ENCODE measurements at places on chromosomes 12 and 14. TPM values are rescaled to one million over a fixed set of nuclear protein-coding genes. Genes with fewer than 3 reads are reported as not detected.

The SYCP3 gene
- 14.0 TPM for total RNA-seq

DNA sequence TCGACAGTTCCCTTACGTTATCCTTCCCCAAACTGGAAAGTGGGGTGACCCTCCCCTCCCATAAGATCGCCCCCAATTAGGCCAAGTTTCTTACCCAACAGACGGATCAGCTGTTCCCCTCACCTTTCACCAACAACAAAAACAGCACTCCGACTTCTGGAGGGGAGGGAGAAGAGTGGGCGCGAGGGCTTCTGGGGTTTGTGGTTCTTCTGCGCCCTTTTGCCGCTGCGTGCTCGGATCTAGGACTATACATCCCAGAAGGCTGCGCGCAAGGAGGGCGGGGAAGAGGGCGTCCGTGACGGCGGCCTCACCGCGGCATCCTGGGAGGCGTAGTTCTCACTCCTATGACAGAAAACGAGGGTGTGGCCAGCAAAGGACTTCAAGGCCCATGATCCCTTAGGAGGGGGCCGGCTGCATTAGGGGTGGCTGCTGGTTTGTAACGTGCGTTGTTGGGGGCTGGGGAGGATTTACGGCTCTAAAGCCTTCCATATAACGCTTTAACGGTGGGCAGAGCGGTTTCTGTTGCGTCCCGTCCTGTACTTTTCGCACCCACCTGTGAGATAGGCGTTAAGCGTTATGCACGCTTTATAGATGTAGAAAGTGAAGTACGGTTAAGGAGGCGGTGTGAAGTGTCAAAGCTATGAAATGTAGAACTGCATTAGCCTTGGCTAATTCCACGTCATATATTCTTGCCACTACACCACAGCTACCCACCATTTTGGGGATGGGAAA, at the start of gene CALCOCO1:
CALCOCO1 (minus strand) TSS at position 143 of the 732 bp plus-strand sequence. CDS start 2,210 bp downstream, outside the sequence.
- H3K27ac ChIP-seq = peak within 1 kb of the TSS; percentile 62
- H3K27me3 ChIP-seq = no peaks in the 10 kb centered on the region
- no peaks in the 10 kb centered on the region for H3K4me1 ChIP-seq
- no peaks in the 10 kb centered on the region for H3K36me3 ChIP-seq
- peak; percentile 98 for DNase-seq

The PLXNC1 gene
- total RNA-seq = 2.7 TPM

DNA sequence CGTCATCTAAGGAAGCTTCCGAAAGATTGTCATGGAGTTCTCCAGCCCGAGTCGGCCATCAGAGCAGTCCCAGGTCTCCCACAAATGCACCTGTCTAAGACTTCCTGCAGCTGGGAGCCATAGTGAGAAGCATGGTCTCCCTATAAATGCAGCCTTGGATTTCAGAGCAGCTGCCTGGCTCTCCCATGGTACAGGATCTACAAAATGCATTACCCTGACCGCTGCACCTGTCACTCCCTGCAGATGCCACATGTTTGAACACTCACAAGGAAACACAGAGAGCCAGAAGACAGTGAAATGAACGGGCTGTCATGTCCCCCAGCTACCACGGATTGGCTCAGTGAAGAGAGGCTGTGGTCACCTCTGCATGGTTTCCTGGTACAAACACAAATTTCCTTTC, 702.7 kb downstream of the MED13L start:
- no peak overlapping the region for H3K27ac ChIP-seq
- no peaks in the 10 kb centered on the region for H3K4me1 ChIP-seq
- no peak overlapping the region for H3K4me3 ChIP-seq
- no peaks in the 10 kb centered on the region for H3K36me3 ChIP-seq
- H3K27me3 ChIP-seq = no peaks in the 10 kb centered on the region
- no peak for DNase-seq

The PLEKHG7 gene
- 1.4 TPM for total RNA-seq

DNA sequence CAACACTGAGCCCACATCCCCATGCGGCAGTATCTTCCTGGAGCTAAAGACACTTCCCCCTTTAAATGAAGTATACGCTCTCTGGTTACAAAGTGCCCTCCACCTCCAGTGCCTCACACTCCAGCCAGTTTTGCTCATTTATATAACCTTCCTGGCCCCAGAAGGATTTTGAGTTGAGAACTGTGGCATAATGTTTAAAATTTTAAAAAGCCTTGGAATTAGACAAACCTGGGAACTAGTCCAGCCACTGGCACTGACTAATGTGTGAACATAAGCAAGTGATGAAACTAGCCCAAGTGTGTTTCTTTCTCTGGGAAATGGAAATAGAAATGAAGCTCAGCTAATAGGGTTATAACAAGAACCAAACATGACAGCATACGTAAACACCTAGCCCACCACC, 723.7 kb upstream of the USP15 start:
- H3K4me3 ChIP-seq = no peak overlapping the region
- no peaks in the 10 kb centered on the region for H3K36me3 ChIP-seq
- H3K27me3 ChIP-seq = no peaks in the 10 kb centered on the region
- no peaks in the 10 kb centered on the region for H3K4me1 ChIP-seq

- H3K4me3 ChIP-seq = no peak overlapping the region
- no peaks in the 10 kb centered on the region for H3K27me3 ChIP-seq
- no peaks in the 10 kb centered on the region for H3K36me3 ChIP-seq
- H3K4me1 ChIP-seq = no peaks in the 10 kb centered on the region
- no peak for DNase-seq
Observed at GRCh38 chr12:9404469-9405260, 196.5 kb upstream of the PZP start.

The PMCH gene
- not detected for total RNA-seq

The KRT72 gene
- total RNA-seq = not detected

DNA sequence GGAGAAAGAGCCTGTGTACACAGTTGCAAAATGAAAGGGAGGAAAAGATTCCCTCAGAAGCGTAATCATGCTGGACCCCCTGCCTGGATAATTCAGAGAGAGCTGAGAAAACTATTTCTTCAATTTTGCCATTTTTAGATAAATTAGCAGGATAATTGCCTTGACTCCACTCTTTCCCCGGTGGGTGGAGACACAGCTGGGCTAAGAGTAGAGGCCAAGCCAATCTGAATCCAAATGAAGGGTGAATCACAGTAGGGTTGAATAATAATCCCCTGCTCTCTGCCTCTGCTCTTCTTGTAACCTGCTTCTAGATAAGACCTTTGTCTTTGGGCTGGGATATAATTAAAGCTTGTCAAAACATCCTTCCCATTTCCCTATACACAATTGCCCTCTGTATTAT, 150.1 kb downstream of the CAPZA3 start:
- H3K27me3 ChIP-seq = no peaks in the 10 kb centered on the region
- no peak overlapping the region for H3K4me3 ChIP-seq
- H3K4me1 ChIP-seq = no peaks in the 10 kb centered on the region

The CLMN gene
- total RNA-seq = 39.3 TPM

GRCh38 chr12:31324845-31325523, 966 bp downstream of the SINHCAF start:
- peak; percentile 59 for DNase-seq
- no peaks in the 10 kb centered on the region for H3K27me3 ChIP-seq
- H3K4me1 ChIP-seq = no peaks in the 10 kb centered on the region
- no peaks in the 10 kb centered on the region for H3K36me3 ChIP-seq
- H3K27ac ChIP-seq = peak overlapping the region; percentile 92

DNA sequence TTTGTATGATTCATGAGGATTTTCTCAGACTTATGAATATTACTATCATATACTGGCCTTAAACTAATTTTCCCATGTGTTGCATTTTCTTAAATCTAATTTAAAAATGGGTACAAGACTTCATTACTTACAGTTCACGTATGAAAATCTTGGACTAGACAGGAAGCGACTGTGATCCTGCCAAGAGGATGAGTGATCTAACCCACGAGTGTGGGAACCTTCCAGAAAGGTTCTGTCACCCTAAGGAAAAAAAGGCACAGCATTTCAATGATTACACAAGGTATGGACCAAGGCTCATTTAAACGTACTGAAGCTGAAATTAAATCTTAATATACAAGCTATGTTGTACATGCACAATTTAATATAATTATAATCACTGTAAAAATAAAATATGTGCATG, 293.5 kb upstream of the DIO2 start:
- H3K4me3 ChIP-seq = no peak overlapping the region
- DNase-seq = no peak
- H3K27ac ChIP-seq = no peak overlapping the region
- H3K36me3 ChIP-seq = no peaks in the 10 kb centered on the region
- no peaks in the 10 kb centered on the region for H3K27me3 ChIP-seq

The SIX6 gene
- total RNA-seq = 0.28 TPM

GRCh38 chr12:68013181-68013580, 23.9 kb downstream of the IFNG-AS1 start:
- no peak overlapping the region for H3K27ac ChIP-seq
- no peak for DNase-seq
- H3K4me3 ChIP-seq = no peak overlapping the region
- no peaks in the 10 kb centered on the region for H3K36me3 ChIP-seq
- H3K27me3 ChIP-seq = no peaks in the 10 kb centered on the region
- H3K4me1 ChIP-seq = no peaks in the 10 kb centered on the region

The LRTM2 gene
- not detected for total RNA-seq

DNA sequence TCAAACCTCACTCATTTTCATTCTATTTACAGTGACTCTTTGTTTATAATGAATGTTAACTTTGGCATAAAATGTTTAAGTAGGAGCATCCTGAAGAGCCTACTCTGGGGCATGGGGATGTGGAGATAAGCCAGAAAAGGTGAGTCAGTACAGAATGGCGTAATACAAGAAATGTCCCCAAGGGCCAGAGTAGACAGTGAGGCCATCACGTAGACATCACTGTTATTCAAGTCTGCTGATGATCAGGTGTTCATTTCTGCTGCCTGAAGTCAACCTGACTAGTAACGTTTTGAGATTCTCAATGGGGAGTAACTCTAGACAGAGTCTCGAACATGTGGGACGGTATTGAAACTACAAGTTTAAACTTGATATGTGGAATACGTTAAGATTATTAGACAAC, 47.6 kb upstream of the PKP2 start:
- H3K36me3 ChIP-seq = no peaks in the 10 kb centered on the region
- no peaks in the 10 kb centered on the region for H3K4me1 ChIP-seq
- no peaks in the 10 kb centered on the region for H3K27me3 ChIP-seq
- no peak overlapping the region for H3K27ac ChIP-seq
- H3K4me3 ChIP-seq = no peak overlapping the region

The ANKRD9 gene
- 81.5 TPM for total RNA-seq

GRCh38 chr14:24235804-24236688, 3.3 kb downstream of the GMPR2 start:
- H3K4me3 ChIP-seq = no peak overlapping the region
- no peak for DNase-seq
- peaks cover 6% of the 10 kb centered on the region for H3K36me3 ChIP-seq
- no peaks in the 10 kb centered on the region for H3K27me3 ChIP-seq
- H3K4me1 ChIP-seq = peaks cover 21% of the 10 kb centered on the region

The LMNTD1 gene
- total RNA-seq = 3.5 TPM

DNA sequence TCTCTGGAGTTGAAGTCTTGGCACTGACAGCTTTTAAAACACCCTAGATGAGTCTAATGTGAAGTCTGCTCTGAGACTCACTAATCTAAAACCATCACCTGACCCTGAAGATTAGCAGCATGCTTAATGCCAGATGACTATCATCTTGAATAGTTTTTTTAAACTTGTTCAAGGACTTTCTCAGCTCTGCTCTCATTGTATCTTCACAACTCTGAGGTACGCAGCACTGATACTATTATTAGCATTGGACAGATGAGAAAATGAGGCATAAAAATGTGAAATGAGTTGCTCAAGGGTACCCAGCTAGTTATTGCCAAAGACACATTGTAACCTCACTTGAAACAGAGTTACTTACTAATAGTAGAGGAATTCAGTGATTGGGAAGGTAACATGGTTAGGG, 4.8 kb downstream of the SLC38A1 start:
- H3K27ac ChIP-seq = no peak overlapping the region
- H3K4me1 ChIP-seq = no peaks in the 10 kb centered on the region
- DNase-seq = no peak
- no peak overlapping the region for H3K4me3 ChIP-seq

The PRIM1 gene
- 9.0 TPM for total RNA-seq

DNA sequence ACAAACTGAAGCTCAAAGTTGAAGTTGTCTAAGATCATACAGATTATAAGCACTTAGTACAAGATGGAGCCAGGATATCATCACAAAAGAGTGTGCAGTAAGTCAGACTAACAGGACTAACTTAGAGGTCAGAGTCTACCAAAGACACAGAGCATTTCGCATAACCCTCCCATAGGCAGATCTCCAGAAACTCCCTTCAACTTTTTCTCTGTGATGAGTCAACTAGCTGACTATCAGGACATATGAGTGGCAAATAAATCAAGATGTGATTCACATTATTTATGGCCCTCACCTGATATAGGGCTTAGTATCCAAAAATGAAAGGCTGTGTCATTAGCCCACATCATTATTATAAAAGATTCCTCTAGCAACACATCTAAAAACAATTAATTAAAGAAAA, 484.6 kb downstream of the GALC start:
- no peak overlapping the region for H3K4me3 ChIP-seq
- no peak overlapping the region for H3K27ac ChIP-seq
- no peaks in the 10 kb centered on the region for H3K27me3 ChIP-seq

All from prostate gland (tissue), 2 donors.